ENCODE measurements at places on chromosomes 2 and 18.

GRCh38 chr18:79952996-79953559 is 1.6 kb upstream of the SLC66A2 start:
- no peak for DNase-seq

GRCh38 chr2:240467149-240467642 is 31.7 kb downstream of the GPC1 start:
- no peak for DNase-seq

- DNase-seq: no peak
Observed at GRCh38 chr18:22935431-22935830, 2.3 kb downstream of the RBBP8 start.

- DNase-seq: no peak
Observed at GRCh38 chr2:9697909-9698308, 67.1 kb upstream of the YWHAQ start.

DNA sequence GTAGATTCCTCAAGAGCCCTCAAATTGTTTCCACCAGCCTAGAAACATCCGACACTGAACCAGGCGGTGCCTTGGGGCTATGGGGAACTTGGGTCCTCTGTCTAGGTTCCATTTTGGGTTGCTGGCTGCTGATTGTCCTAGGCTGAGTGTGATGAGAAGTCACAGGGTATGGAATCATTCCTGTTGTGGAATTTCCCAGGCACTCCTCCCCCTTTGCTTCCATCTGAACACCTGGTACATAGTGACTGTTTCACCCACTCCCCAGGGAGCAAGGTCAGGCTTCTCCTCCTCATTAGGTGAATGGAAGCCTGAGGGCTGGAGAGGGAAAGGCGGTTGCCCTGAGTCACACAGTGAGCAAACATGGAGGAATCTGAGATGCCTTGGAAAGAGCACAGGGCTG is 4.5 kb downstream of the KIF3C start:
- DNase-seq: no peak

GRCh38 chr2:141226560-141226959 is 904.3 kb downstream of the LRP1B start:
- DNase-seq: no peak

GRCh38 chr2:239891698-239892097 is 133.4 kb downstream of the NDUFA10 start:
- no peak for DNase-seq

GRCh38 chr18:76503649-76504386 is 8.8 kb upstream of the ZNF516 start:
- DNase-seq: no peak

DNA sequence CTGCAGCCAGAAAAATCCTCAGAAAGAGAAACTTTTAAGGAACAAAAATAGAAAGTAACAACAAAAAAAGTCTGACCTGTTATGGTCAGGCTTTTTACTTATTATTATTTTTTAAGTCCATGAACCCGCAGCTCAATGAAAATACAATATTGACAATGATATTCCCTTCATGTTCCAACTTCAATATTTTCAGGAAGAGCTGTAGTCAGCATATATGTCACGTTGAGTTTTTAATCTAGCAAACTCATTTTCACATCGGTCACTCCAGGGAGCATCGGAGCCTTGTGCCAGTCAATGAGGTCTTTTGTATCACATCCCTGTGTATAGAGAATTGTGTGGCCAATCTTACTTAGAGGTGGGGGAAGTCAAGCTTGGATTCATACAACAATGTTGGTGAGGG is 568.4 kb upstream of the GCFC2 start:
- DNase-seq: no peak

GRCh38 chr2:25992556-25992955 is 10.3 kb upstream of the KIF3C start:
- DNase-seq: no peak

GRCh38 chr2:37771600-37772088 is 100.2 kb upstream of the CDC42EP3 start:
- no peak for DNase-seq

DNA sequence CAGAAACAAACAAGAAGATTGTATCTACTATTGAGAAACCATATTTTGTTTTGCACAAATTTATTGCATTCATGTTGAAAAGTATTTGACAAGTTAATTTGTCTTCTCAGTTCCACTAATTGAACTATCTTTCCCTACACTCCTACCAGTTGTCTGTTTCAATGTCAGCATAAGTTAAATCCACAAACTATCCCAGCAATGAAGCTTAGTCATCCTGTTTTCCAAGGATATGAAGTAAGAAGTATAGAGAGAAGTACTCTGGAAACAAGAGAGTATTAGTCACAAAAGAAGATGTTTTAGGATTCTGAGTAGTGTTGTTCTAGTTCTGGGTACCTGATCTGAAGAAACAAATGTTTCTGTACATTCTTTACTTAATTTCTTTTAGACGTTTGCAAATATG is 261.6 kb upstream of the ZNF804A start:
- no peak for DNase-seq

GRCh38 chr2:40281021-40281940 is 170.6 kb downstream of the SLC8A1 start:
- DNase-seq: no peak

DNA sequence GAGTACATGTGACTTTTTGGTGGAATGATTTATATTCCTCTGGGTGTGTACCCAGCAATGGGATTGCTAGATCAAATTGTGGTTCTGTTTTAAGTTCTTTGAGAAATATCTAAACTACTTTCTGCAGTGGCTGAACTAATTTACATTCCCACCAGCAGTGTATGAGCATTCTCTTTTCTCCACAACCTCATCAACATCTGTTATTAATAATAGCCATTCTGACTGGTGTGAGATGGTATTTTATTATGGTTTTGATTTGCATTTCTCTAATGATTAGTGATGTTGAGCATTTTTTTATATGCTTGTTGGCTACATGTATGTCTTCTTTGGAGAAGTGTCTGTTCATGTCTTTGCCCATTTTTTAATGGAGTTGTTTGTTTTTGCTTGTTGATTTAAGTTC is 267.4 kb upstream of the NT5C1B start:
- DNase-seq: no peak

DNA sequence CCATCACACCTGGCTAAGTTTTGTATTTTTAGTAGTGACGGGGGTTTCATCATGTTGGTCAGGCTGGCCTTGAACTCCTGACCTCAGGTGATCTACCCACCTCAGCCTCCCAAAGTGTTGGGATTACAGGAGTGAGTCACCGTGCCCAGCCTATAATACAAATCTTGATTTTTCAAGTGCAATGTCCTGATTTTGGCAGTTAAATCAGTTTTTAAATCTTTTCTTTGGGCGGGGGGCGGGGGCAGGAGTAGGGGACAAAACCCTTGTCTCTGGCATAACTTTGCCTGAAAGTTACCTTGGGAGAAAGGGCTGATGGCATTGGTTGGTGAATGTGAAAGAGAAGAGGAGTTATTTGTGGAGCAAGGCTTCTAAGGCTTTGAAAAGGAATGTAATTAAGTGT is 12.3 kb downstream of the GALNT1 start:
- no peak for DNase-seq

DNA sequence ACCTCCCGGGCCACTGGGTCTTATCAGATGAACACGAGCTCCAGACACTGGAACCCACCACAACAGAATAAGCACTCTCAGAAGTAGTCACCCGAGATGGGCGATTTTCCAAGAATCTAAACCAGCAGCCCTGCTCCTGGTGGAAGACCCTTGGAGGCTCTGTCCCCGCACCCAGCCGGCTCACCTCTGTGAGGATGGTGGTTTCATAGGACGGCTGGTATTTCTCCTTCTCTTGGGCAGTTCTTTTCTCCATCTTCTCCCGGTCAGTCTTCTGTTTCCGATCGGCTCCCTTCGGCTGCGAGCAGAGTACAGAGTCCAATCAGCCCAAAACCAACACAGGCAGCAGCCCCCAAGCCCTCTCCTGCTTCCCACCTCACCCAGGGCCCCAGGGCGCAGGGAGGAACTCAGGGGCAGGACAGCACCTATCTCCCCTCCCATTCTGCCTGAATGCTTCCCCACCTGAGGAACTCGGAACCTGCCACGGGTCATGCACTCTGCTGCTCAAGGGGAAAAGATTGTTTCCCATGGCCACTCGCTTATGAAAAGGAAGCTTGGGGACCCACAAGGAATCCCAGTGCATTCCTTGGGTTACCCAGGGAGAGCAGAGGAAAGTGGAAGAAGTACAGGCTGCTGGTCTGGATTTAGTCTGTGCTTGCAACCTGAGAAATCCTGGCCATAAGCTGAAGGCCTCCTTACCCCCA is 42.7 kb downstream of the TFCP2L1 start:
- DNase-seq: no peak

DNA sequence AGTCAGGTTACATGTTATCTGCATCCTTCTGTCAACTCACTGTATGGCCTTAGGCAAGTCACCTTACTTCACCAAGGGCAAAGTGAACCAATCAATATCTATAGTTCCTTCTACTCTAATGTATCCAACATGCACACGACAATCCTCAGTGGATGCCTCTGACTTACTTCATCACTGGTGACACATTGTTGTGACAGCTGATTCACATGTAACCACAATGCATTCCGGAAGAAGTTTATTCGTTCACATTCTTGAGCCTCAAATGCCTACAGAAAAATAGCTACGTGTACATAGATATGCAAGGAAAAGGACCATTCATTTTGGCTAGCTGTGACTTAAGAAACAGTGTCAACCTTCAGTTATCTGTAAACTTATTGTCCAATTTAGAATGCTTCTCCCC is 26.3 kb upstream of the EPG5 start:
- no peak for DNase-seq

DNA sequence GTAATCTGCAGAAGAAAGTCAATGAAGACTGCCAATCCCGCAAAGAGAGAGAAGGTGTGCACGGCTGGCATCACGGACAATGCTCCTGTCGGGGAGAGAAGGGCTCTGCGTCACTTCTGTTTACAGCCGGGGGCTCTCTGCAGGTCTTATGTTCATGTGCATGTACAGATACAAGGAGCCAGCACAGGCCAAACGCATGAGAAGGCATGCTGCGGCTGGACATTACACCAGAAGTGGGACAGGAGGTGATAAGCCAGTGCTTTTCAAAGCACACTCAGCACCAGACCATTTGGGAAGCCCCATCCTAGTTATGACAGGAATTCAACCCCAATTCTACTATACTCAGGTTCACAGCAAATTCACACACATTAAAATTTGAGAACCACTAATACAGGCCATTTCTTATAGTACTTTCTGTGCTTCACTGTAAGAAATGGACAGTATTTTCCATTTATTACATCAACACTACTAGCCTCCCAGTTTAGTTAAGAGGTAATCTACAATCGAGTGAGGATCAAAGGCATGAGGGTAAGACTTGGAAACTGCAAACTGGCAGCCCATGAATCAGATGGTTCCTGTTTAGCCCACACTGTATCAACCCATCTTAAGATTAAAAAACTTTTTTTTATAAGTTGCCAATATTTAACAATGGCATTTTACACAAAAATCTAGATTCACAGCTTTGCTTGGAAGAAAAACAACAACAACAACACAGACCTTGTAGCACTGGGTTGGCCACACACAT is 38.2 kb downstream of the RMC1 start:
- DNase-seq: no peak

- no peak for DNase-seq
Observed at GRCh38 chr2:43832457-43832856, 6.2 kb downstream of the ABCG5 start.

DNA sequence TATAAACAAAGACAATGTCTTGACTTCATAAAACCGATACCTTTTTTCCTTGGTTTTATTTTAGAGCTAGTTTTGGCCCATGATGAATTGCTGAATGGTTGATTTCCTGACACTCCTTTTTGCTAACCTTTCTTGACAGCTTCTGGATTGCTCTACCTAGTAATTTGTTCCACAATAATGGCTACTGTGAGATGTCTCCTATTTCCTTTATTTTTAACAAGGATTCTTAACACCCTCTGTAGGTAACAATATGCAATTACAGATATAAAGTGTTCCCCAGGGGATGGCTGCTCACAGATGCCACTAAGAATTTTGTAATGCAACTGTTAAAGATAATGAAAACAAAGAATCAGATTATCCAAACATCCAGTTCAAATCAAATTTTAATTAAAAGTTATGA is 100.8 kb upstream of the ATP5MC3 start:
- DNase-seq: no peak

DNA sequence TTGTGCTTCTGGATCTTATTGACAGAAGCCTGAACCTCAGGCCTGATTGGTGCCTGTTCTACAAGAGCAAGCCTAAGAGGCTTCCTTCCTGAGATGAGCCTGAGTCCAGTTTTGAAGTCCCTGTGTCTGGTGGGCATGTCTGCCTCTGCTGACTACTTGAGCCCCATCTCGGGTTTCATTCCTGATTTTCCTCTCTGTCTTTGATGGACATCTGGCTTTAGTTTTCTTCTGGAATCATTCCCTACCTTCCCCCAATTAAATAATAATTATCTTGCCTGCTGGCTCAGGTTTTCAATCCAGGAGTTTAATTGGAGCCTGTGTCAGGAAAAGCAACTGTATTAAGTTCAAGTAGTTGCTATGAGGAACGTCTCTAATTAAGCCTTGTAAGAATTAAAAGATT is 135.5 kb upstream of the MC4R start:
- no peak for DNase-seq

- DNase-seq: no peak
Observed at GRCh38 chr2:240631548-240632305, 6.4 kb downstream of the GPR35 start.

DNA sequence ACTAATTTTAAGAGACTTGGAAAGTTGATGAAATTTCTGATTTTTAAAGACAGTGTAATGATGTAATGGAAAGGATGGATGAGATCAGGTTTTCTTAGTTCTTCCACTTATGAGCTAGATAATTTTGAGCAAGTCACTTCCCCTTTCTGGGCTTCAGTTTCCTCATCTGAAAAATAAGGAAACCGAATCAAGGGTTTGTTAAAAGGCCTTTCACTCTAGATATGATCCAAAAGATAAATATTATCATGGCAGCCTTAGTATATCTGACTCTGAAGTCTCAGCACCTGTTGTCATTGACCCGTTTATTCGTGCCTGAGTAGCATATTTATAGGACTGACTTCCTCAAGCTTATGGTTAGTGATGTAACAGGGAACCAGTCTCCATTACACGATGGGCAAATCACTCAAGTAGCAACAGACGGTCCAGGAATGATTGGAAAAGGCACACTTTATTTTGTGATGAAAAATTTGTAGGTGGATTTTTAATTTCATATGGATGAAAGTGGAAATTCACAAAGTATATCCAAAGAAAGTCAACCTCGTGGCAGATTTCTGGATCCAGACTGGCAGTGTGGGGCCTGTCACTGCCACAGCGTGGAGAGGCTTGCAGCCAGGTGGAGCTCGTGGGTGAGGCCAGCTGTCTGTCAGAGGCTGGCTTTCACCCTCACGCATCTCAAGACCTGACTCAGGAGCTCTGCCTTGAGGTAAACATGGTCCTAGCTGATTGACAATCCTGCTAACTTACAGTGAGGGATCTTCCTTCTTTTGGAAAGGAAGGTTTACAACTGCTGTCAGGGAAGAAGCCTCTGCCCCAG is 137.9 kb upstream of the CXCR4 start:
- no peak for DNase-seq

- no peak for DNase-seq
Observed at GRCh38 chr2:71700658-71701397, 247.5 kb downstream of the DYSF start.

Measured in stimulated activated CD8-positive, alpha-beta memory T cell treated with anti-CD3 and anti-CD28 coated beads, Interleukin-7, amount 100 ng/mL, for 1 hour (primary cell).